ENCODE measurements at places on chromosomes 1 and 21. TPM values are rescaled to one million over a fixed set of nuclear protein-coding genes. Genes with fewer than 3 reads are reported as not detected.

SMG7 gene
- 33.1 TPM for total RNA-seq

SNX7 gene
- 24.8 TPM for total RNA-seq

DCDC2B gene
- total RNA-seq: not detected

KRTAP6-3 gene
- not detected for total RNA-seq

HAPLN2 gene
- 0.14 TPM for total RNA-seq

WNT2B gene
- total RNA-seq: 0.22 TPM

CASZ1 gene
- total RNA-seq: 1.9 TPM

LRRC8D gene
- 42.6 TPM for total RNA-seq

CFAP45 gene
- 0.66 TPM for total RNA-seq

CHIA gene
- total RNA-seq: not detected

FLG gene
- not detected for total RNA-seq

RAB3B gene
- 5.5 TPM for total RNA-seq

HAX1 gene
- 98.9 TPM for total RNA-seq

CSMD2 gene
- total RNA-seq: not detected

TBX19 gene
- 0.93 TPM for total RNA-seq

OR2M7 gene
- not detected for total RNA-seq

MTF2 gene
- total RNA-seq: 17.1 TPM

PTCH2 gene
- 0.20 TPM for total RNA-seq

CD53 gene
- total RNA-seq: not detected

RNF187 gene
- total RNA-seq: 55.9 TPM

CFAP141 gene
- total RNA-seq: not detected

LMO4 gene
- 15.6 TPM for total RNA-seq

S100A9 gene
- total RNA-seq: 0.38 TPM

CEP350 gene
- total RNA-seq: 12.4 TPM

KCNA3 gene
- total RNA-seq: not detected

MFSD2A gene
- total RNA-seq: 4.1 TPM
